ENCODE measurements at places on chromosomes 12 and 14. TPM values are rescaled to one million over a fixed set of nuclear protein-coding genes. Genes with fewer than 3 reads are reported as not detected.

DCN gene
- not detected for total RNA-seq

GDF3 gene
- total RNA-seq: not detected

ETNK1 gene
- 38.5 TPM for total RNA-seq

SERPINA3 gene
- not detected for total RNA-seq

PYGL gene
- 56.2 TPM for total RNA-seq

OAS3 gene
- 35.4 TPM for total RNA-seq

- DNase-seq: no peak
Observed at GRCh38 chr12:65051218-65051617, 69.9 kb downstream of the WIF1 start.

DNA sequence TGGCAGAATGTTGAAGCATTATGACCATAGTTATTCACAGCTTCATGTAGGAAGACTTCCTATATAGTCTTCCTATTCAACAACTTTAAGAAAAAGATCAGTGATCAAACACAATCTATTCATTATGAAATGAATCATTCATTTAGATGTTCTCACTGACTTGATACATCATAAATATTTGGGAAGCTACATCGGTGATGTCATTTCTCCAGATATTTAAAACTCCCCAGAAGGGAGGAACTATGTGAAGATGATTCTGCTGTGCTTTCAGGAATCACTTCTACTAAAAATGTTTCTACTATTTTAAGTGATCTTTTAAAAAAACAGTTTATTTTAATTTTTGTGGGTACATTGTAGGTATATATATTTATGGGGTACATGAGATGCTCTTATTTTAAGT, 316.4 kb downstream of the BCAT1 start:
- no peak for DNase-seq

DNA sequence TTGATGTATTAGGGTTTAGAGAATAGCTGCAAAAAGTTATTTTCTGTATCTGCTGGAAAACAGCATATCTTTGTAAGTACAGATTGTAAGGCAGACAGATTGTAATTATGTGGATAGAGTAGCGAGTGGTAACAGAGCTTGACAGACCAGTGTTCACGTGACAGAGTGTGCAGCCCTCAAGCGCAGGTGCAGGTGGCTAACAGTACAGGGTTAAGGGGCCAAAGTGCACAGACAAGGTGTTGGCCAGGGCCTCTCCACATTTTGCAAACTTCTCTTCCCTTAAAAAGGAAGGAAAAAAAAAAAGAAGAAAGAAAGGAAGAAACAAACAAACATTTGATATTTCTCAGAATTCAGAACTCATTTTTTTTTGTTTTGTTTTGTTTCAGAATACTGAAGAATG, 25.2 kb upstream of the KLHL42 start:
- DNase-seq: no peak

- peak; percentile 62 for DNase-seq
Observed at GRCh38 chr12:46983959-46984841, 95.2 kb upstream of the PCED1B start.

DNA sequence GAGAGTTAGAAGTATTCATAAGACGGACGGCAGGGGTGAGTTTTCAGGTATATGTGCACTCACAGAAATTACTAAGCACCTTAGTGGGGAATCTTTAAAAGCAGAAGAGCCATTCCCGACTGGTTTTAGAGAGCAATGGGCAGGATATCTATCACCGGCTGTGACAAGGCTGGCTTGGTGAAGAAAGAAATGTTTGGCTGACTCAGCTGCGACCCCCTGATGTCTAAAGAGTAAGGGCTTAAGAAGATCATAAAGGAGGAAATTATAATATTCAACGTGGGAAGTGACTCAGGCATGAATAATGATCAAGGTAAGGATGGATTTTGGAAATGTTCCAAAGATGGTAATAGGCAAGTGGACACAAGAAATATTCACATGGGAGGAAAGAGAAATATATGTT, 407.6 kb downstream of the TMEM132D start:
- peak; percentile 58 for DNase-seq

DNA sequence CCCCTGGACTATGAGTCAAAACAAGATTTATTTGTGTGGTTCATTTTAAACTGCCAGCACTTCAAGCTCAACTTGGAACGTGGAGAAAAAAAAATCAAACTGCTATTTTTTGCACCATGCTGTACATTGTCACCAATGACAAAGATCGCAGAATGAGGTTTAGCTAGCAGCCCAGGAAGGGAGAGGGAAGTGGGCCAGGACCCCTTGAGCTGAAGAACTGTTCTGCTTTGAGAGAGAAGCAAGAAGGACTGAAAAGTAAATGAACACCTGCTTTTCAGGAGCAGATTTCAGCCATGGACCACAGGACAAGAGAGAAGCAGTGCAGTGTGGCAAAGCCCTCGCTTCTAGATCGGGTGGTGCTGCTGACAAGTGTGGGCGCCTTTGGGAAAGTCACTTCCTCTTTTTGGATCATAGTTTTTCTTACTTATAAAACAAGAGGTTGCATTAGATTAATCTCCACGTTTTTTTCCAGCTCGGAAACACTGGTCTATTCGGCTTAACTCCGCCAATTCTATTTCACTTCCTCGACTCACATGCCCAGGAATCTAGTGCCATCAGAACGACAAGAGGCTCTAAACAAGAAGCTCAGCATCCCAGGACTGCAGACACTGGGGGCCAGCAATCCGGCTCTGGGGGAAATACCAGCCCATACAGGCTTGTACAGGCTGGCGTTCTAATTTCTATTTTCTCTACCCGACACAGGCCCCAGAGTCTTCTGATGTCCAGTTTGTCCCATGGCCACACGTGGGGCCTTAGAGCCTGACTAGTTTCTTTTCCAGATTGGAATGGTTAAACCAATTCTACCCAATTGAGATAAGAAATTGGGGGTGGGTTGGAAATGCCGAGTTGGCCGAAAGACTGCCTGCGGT, 129.9 kb downstream of the CRACR2A start:
- DNase-seq: no peak

DNA sequence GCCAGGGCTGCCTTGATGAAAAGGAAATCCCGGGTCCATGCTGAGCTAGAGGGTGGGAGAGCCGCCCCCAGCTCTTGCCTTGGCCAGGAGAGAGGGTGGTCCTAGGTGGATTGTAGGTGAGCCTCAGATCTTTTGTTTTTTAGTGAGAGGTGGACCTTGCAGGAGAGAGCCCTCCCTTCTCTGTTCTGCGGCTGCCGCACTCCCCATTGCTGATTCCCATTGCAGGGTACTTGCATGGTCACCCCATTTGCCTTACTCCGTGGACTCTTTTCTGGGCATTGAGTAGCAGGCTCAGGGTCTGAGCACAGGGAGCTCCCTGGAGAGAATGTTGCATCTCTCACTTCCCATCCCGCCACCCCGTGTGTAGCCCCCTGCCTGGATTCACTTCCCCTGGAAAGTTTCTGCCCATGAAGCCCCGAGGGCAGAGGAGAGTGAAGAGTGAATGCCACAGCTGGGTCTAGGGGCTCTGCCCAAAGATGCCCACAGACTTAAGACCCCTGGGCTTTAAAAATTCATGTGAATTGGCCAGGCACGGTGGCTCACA, 10.2 kb downstream of the VASH1 start:
- no peak for DNase-seq

- peak; percentile 86 for DNase-seq
Observed at GRCh38 chr12:98418357-98419075, 96.9 kb upstream of the TMPO start.

DNA sequence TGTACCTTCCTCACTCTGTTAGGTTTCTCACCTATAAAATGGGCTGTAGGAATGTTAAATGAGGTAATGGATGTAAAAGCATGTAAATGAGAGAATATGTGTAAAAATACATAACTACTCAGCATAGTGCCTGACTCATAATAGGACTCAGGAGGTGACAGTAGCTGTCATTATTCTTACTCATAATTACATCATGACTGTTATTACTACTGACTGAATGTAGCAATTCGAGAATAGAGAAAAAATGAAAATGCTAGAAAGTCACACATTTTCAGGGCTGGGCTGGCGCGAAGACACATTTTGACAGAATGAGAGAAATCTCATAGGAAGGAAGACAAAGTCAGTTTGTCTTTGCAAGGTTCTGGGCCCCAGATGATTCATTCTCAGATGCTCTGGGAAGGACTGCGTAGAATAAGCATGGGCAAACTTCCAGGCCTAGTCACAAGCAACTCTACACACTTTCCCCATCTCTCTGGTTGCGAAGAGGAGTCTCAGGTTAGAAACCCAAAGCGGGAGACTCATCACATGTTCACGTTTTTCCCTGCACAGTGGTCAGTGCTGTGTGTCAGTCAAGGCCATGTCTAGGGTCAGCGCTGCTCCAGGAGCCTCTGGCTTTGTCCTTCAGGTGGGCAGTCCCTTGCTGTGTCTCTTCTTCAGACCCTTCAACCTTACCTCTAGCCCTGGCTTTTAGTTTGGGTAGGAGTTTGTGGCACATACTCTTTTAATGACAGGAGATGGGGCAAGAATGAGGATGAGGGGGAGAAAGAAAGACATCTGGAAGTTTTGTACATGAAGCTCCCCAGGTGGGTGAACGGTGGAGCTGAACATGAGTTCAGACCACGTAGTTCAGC, 8.4 kb downstream of the GPRC5A start:
- DNase-seq: peak; percentile 85

Data from Daoy (cell line).